ENCODE measurements at places on chromosomes 2 and 18.

GRCh38 chr2:73776381-73776780 lies 3.5 kb downstream of the DUSP11 start:
- no peak for DNase-seq

GRCh38 chr2:111157798-111158197 lies 37.1 kb downstream of the BCL2L11 start:
- DNase-seq: no peak

- DNase-seq: no peak
Measured at GRCh38 chr2:167430447-167430846, 542.2 kb downstream of the XIRP2 start.

DNA sequence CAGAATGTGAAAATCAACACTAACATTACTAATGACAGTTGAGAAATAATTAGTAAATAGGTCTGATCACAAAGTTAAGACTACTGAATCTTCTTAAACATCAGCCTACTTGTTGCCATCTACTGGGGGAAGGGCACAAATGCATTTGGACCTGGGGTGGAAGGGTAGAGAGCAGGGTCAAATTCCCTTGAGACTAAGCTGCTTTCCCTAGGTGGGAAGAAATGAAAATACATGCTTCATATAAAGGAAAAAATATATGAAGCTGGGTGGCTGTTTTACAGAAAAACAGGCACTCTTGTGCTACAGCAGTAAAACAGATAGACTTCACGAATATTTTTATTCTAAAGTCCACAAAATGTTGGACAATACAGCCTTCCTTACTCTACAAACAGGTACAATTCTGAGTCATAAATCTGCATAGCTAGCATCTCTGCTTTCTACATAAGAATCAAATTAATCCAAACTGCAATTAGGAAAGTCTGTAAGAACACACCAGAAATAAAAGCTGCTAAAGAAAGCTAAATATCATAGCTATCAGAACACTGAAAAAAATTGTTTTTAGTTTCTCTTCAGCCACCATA lies 10.9 kb downstream of the TRIP12 start:
- DNase-seq: peak; percentile 44

DNA sequence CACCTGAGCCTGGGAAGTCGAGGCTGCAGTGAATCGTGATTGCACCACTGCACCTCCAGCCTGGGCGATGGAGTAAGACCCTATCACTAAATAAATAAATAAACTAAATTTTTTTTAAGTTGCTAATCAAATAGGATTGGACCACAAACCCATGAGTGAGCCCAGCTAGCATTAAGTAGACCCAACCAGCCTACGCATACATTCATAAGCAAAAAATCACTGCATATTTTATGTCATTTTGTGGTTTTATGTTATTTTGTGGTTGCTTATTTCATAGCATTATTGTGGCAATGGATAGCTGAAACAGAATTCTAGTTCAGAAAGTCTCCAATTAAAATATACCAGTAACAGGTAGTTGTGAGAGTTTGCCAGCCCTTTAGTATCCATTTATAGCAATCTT lies 29.1 kb upstream of the ZC3H15 start:
- DNase-seq: no peak

DNA sequence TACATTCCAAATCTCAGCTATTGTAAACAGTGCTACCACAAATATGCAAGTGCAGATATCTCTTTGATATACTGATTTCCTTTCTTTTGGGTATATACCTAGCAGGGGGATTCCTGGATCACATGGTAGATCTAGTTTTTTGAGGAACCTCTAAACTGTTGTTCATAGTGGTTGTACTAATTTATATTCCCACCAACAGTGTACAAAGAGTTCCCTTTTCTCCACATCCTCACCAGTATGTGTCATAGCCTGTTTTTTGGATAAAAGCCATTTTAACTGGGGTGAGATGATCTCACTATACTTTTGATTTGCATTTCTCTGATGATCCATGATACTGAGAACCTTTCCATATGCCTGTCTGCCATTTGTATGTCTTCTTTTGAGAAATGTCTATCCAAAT lies 6.3 kb upstream of the CCNT2 start:
- no peak for DNase-seq

GRCh38 chr2:149483004-149483605 lies 104.5 kb downstream of the MMADHC start:
- DNase-seq: no peak

DNA sequence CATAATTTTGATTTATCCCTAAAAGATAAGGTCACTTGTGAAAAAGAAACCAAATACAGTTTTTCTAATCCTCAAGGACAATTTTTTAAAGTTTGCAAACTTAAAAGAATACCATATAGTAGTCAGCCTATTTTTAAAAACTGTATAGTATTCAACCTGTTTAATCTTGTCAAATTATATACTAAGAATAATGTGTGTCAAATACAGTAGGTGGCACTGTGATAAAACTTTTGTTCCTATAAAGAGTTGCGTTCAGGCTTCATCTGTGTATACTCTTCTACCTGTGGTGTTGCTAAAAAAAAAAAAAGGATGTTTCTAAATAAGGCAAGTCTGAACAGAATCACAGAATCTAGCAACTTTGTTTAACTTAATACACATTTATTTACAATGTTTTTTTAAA lies 68.6 kb downstream of the CCDC138 start:
- peak; percentile 38 for DNase-seq

DNA sequence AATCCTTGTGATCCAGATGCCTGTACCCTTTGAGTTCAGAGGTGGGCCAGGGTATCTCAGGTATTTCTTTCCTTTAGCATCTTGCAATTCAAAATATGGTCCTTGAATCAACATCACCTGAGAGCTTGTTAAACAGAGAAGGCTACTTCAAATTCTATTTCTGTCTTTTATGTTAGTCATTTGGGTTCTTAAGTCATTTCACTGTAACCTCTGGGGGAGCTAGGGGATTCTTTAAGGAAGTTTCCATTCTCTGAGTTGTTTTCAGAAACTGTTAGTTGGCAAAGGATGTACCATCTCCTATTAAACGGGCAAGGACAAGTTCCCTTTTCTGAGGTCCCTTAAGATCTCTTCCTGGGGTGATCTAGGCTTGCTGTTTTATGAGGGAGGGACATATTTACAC lies 16.6 kb downstream of the CFLAR start:
- no peak for DNase-seq

- DNase-seq: no peak
Measured at GRCh38 chr2:121212661-121213325, 72.2 kb downstream of the TFCP2L1 start.

GRCh38 chr2:27174638-27175037 lies 25.8 kb downstream of the TCF23 start:
- DNase-seq: no peak

GRCh38 chr2:112813280-112813966 lies 23.2 kb downstream of the IL1B start:
- DNase-seq: no peak

DNA sequence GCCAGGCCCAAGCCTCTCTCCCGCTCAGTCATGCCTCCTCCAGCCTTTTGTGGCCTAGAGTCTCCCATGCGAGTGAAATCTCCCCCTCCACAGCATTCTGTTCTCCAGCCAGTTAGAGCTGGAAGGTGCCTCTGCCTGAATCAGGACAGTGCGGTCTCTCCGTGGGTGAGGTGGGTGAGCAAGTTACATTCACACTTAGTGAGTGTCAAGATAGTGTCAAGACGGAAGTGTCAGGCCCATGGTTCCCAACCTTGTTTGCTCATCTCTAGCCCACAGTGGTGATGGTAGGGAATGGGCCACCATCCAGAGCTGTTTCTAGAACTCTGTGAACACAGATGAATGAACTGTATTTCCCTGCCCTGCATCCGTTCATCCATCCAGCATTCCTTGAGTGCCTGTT lies 59.5 kb downstream of the LPIN1 start:
- DNase-seq: no peak

DNA sequence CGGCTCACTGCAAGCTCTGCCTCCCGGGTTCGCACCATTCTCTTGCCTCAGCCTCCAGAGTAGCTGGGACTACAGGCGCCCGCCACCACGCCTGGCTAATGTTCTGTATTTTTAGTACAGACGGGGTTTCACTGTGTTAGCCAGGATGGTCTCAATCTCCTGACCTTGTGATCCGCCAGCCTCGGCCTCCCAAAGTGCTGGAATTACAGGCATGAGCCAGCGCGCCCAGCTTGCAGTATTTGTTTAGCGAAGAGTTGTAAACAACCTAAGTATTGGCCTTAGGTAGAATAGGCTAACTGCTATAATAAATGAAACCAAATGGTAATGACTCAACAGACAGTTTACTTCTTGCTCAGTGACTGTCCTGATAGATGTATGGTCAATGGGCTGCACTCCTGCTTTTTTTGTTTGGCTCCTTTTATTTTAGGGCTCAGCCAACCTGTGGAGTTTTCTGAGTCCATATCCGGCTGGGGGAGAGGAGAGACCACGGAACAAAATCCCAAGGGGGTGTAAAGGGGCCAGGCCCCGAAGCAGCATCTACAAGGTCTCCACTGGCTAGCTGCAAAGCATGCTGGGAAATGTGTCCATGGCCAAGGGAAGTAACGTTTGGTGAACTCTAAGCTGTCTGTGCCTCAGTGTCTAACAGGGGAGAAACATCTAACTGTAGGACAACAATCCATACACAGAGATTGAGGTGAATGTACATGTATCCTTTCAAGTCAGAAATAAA lies 841.0 kb upstream of the ID2 start:
- no peak for DNase-seq
